ENCODE measurements at places on chromosomes 5 and 9.

- no peak for DNase-seq
These were observed 7.3 kb downstream of the ENG start for GRCh38 chr9:127847178-127847510.

- DNase-seq = no peak
These were observed 56.3 kb downstream of the ERAP1 start for GRCh38 chr5:96751203-96752169.

DNA sequence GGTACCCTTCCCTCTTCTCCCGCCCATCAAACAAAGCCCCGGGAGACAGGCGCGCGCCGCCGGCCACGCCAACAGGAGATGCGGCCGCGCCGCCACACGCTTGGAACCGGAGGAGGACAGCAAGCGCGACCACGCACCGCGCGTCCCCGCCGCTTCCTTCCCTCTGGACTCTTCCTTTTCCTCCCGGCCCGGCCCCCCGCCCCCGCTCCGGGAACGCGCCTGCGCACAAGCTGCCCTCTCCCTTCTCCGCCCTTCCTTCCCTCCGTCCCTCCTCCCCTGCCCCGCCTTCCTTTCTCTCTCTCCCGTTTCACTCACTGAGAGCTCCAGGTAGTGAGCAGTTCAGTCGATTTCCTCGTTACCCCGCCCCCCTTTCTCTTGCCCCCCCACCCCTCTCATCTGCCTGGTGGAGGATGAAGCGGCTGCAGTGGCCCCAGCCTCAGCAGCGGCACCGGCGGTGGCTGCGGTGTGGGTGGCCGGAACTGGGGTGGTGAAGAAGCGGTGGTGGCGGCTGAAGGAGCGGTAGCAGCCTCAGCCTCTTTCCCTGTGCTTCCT lies at the start of gene RASA1:
Gene RASA1, plus strand, starts transcription at position 310 of the 552 bp plus-strand sequence. CDS start 569 bp downstream, outside the sequence.
- DNase-seq = peak; percentile 85

DNA sequence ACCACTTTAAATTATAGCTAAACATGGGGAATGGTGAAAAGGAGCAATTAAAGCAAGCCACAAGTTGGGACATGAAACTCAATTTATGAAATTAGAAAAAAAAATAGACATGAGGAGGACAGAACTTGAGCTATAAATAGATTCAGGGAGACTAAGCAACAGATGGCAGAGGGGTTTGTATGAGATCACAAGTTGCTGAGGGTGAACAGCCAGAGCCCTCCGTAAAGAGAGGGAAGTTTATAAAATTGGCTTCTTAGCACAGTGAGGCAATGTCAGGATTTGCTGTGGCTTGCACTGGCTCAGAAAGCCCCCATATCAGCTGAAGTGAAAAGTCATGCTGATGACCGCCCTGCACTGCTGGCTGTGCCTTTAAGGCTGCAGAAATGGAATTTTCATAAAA lies 443.4 kb upstream of the CD180 start:
- peak; percentile 54 for DNase-seq

GRCh38 chr5:34576891-34577666 lies 79.0 kb upstream of the RAI14 start:
- DNase-seq = no peak

Measured in bone marrow (tissue), 2 donors.